ENCODE measurements at places on chromosomes 4 and X. TPM values are rescaled to one million over a fixed set of nuclear protein-coding genes. Genes with fewer than 3 reads are reported as not detected.

DNA sequence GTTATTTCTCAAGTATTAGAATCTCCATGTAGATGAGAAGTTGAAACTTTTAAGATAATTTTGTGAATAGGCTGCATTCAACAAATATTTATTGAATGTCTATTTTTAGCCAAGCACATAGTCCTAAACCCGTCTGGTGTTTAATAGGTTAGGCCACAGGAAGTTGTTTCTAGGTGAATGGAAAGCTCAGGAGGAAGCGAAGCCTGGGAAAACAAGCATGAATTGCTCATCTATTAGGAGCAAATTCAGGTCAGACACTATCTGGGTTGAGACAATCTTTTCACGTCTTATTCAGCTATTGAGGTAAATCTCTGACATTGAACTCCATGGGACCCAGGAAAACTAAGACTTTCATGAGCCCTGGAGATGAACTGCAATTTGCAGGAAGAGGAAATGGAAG, 43.1 kb upstream of the FREM3 start:
- no peak for DNase-seq

Gene AKAP14
- not detected for polyA plus RNA-seq

- DNase-seq: no peak
Observed at GRCh38 chr4:24003496-24003895, 113.6 kb upstream of the PPARGC1A start.

- DNase-seq: no peak
Observed at GRCh38 chrX:71636438-71637252, 18.3 kb upstream of the CXCR3 start.

GRCh38 chrX:150364347-150365050, 1.4 kb downstream of the MAMLD1 start:
- peak; percentile 17 for DNase-seq

DNA sequence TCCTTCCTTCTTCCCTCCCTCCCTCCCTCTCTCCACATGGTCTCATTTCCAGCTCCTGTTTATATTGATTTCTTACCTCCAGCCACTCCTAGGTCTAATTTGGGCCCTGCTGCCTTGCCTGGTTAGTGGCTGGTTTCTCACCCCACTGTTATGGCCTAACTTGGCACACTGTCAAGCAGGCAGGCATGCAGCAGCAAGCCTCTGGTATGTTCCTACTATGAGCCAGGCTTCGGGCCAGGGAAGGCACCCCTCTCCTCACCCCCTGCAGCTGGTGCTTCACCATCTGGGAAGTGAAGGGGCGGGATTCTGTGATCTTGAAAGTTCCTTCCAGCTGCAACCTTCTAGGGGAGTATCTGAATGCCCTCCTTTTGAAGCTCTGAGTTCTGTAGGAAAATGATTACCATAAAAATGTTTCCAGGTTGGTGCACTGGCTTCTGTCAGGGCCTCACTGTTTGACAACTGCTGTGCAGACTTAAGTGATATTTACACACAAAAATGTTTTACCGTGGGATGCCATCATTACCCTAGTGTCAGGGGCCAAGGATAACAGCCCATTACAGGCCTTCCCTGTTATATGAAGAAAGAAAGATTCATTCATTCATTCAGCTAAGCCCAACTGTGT, 10.1 kb upstream of the VMA21 start:
- DNase-seq: no peak

- DNase-seq: no peak
Observed at GRCh38 chr4:151729731-151730559, 30.9 kb downstream of the GATB start.

Gene FABP2
- 0.08 TPM for polyA plus RNA-seq

DNA sequence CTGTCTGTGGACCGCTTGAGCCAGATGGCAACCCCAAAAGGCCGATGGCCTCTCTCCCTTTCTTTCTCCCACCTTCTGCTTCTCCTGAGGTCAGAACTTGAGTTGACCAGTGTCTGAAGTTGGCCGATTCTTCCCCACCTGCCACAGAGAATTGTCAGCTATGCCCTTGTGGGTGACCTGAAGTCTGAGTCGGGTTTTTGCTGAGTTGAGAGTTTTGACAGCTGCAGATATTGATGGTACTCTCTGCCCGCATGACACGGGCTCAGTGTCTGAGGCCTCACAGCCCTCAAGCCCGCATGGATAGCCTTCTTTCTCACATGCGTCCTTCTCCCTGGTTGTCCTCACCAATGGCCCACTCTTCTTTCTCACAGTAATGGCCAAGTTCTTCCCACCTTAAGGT, 111.0 kb downstream of the EFNB1 start:
- no peak for DNase-seq

DNA sequence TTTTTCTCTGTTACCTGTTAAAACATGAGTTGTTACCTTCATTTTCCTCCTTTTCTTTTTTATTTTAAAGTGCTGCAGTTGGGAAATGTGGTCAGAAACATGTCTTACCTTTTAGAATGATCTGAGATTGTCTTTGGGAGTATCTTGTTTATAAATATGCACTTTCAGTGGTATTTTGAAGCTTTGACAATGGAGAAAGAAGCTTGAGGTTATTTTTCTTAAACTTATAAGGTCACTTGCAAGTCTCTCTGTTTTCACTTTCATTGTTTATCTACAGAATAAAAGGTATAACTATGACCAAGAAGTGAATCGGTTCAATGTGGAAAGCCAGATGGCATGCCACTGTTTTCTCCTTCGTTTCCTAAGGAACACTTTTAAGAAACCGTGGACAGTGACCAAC, 167.5 kb upstream of the SLC7A11 start:
- DNase-seq: no peak

GRCh38 chrX:9708923-9709553, 56.6 kb downstream of the GPR143 start:
- peak; percentile 82 for DNase-seq

Gene CXCL8
- not detected for polyA plus RNA-seq

DNA sequence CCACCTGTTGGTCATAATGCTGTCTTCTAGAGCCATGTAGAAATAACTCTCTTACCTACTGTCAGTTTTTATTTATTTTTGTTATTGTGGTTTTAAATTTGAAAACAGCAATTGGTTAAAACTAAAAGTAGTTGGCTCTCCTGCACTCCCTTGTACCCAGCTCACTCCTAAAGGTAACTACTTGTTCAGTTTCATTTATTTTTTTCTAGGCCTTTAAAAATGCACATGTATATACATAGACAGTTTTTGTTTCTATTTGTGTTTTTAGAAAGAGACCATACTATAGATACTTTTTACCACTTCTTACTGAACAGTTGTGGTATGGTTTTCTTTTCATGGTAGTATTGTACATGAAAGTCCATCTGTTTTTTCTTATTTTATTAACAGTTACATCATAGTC, 16.8 kb downstream of the SMAD1 start:
- DNase-seq: no peak

GRCh38 chr4:143643399-143643798, 57.1 kb downstream of the FREM3 start:
- no peak for DNase-seq

DNA sequence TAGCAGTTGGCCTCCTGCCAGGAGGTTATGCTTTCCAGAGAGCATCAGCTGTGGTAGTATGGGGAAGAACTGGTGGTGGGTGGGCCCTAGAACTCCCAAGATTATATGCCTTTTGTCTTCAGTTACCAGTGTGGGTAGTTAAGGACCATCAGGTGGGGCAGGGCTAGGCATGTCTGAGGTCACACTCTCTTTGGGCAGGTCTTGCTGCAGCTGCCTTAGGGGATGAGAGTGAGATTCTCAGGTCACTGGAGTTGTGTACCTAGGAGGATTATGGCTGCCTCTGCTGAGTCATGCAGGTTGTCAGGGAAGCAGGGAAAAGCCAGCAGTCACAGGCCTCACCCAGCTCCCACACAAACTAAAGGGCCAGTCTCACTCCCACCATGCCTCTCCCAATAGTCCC, 172.9 kb upstream of the GYPA start:
- DNase-seq: no peak

DNA sequence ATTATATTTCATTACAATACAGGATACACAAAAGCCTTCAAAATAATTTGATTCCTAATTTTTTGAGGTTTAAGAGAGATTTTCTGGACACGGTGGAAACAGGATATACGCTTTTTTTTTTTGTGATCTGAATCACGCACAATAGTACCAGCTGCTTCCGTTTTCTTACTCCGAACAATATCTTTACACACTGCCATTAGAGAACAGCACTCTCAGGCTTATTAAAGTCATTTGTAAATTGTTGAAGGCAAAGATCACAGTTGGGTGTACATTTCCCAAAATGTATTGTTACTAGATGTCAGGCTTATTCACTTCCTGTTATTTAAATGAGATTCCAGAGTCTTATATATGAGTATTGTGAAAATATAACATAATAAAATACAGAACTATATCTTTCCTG, 71.5 kb downstream of the TMEM47 start:
- no peak for DNase-seq

Gene DRD5
- 0.93 TPM for polyA plus RNA-seq

GRCh38 chrX:7330971-7331746, 183.2 kb upstream of the PUDP start:
- peak; percentile 19 for DNase-seq

GRCh38 chr4:33187035-33187434, 2466.9 kb downstream of the PCDH7 start:
- no peak for DNase-seq

GRCh38 chrX:39910651-39911050, 187.1 kb downstream of the BCOR start:
- DNase-seq: no peak

Gene CXCL3
- not detected for polyA plus RNA-seq

- no peak for DNase-seq
Observed at GRCh38 chrX:2589186-2590020, 88.6 kb upstream of the DHRSX start.

DNA sequence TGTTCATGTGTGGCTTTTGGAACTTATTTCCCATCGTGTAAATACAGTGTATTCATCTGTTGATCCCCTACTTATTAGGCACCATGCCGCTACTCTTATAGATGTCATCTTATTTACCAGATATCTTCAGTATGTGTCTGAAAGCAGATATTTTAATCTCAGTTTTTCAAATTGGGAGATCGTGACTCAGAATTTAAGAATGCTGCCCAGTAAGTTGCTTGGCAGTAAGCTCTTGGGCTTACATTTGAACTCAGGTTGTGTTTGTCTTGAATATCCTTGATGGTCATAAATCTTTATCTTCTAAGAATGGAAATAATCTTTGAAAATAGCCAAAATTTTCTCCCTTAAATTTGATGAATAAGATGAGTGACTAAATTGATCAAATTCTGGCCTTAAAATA, 45.9 kb upstream of the RPA4 start:
- no peak for DNase-seq

Gene PAK3
- polyA plus RNA-seq: 12.2 TPM

DNA sequence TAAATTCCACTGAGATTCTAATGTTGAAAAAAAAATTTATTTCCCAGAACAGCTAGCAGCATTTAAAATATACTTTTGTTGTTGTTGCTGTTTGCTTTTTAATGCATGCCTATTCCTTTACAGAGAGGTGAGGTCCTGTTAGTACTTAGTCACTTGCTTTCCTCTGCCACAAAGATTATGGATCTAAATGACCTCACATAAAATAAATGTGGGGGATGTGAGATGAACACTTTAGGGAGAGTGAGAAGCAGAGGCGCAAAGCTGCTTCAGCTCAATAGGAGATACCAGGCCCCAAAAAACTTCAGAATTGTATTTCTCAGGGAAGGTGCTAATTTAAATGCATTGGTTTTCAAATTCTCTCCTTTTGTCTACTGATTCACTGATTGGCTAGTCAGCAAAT, 4.0 kb downstream of the LDB2 start:
- DNase-seq: no peak

GRCh38 chr4:123564758-123565346, 168.3 kb downstream of the SPRY1 start:
- no peak for DNase-seq

DNA sequence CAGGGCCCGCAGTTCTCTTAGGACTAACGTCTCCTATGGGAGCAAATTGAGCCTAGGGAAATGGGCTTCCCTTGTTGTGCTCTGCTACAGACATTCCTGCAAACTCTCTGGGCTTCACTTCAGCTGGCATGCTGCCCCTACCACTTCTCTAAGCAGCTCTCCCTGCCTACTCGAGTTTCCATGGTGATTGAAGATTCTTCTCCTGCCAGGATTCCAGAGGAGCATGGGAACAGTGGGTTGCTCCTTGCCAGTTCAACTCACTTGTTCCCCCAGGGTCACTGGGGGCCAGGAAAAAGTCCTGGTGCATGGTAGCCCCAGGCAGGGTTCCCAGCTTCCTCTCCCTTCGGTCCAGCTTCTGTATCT, 21.1 kb upstream of the WDR17 start:
- DNase-seq: peak; percentile 6

GRCh38 chr4:25485104-25485503, 108.0 kb downstream of the ANAPC4 start:
- DNase-seq: no peak

Gene CCDC160
- polyA plus RNA-seq: not detected

Gene FRG2
- polyA plus RNA-seq: not detected

DNA sequence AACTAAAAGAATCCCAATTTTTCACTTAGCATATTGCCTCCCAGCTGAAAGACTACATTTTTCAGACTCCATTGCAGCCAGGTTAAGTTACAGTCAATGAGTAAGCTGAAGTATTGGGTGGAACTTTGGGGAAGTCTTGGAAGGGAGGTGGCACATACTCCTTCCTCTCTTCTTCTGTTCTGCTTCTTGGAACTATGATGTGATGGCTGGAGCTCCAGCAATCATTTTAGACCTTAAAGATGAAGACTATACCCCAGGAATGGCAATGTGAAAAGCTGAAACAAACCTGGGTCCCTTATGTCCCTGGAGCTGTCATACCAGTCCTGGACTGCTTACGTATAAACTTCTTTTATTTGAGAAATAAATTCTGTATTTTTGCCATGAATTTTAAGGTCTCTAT, 30.8 kb downstream of the SAT1 start:
- no peak for DNase-seq

GRCh38 chr4:28167411-28167810, 1306.8 kb downstream of the STIM2 start:
- DNase-seq: no peak
